ENCODE measurements at places on chromosomes 11 and 22.

GRCh38 chr11:78742430-78742829 lies 167.8 kb upstream of the NARS2 start:
- DNase-seq, result peak; percentile 22

DNA sequence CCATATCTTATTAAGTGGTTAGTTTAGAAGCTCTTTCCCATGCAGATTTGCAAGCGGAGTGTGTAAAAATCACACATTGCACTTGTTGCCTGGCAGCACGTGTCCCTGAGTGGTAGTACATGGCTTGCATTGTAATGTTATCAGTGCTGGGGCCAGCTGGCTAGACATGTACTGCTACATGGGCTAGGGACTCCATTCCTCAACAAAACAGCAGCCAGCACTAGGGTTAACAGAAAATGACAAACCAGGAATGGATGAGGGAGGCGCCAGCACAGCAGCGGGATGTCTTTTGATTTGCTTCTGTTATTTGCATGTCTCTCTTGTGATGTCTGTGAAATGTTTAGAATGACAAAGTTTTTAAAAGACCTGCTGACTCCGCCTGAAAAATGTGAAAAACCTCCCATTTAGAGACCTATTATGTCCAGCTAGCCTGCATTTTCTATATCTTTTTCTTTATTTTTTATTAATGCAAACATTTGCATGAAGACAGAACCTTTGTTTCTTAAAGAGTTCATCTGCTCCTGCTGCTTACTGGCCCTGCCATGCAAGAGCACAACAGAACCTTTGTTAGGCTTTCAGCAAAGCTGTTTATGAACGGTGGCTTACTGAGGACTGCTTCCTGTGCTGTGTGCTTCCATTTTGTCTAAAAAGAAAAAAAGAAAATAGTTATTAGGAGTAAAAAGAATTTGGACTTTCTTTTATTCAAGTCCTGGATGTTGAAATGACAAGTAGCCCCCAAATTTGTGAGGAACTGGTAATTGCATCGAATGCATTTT lies 40.7 kb downstream of the CSTPP1 start:
- peak; percentile 34 for DNase-seq

DNA sequence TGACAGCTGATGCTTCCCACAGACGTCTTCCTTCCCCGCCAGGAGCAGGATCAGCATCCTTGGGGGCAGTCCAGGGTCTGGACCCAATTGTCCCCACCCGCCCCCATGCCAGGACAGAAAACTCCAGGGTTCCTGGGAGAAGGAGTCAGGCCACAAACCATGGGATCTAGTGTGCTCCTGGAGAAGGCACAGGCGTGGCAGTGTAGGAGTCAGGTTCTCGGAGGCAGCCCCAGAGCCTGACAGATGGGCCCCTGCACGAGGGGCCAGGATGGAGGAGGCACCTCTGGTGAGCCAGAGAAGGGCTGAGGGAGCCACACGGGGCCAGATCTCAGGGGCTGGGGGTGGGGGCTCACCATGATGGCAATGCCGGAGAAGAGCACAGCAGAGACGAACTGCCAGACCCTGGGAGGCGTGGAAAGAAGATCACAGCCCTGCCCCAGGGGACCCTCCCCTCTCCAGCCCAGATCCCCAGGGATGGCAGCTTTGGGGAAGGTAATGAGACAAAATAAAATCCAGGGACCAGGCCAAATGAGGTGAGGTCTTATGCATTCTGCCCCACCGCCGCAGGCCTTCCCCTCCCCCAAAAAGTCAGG lies 13.6 kb downstream of the TP53I11 start:
- no peak for DNase-seq

DNA sequence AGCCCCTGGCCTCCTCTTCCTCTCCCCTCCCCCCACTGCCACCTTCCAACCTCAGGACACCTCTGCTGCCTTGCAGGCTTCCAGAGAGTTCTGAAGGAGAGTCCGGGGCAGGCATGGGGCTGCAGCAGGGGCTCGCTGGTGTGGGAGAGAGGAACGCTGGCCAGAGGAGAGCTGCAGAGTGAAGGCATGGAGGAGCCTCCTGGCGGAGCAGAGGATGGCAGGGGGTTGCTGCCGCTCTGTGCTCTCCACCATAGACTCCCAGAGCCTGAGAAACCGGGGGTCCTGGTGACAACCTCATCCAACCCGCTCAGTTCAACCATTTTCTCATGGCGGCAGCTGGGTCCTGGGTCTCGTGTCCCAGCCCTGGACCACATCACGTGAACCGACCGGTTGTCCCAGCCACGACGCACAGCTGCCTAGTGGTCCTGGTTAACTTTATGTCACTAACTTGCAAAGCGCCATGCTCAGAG lies 17.5 kb downstream of the MRGPRG start:
- no peak for DNase-seq

GRCh38 chr11:68127714-68128681 lies 6.8 kb upstream of the CHKA start:
- DNase-seq, result peak; percentile 56

- DNase-seq, result no peak
Measured at GRCh38 chr22:32870474-32870873, 69.0 kb downstream of the TIMP3 start.

DNA sequence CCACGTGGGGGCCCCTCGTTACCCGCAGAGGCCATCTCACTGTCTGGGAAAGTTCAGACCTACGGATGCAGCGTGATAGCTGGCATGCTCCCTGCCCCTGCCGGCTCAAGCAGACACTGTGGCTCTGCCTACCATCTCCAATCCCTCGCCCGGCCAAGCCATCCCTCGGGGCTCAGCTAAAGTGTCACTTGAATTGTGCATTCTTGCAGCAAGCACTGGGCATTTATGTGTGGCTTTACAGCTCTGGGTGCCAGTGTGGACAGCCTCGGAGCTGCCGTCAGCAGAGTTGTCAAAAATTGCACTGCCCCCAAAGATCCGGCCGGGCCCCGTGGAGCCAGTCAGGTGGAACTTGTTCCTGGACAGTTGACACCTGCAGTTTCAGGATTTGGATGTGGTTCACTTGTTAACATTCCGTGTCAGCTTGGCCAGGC lies 75.0 kb upstream of the FGF3 start:
- DNase-seq, result no peak

DNA sequence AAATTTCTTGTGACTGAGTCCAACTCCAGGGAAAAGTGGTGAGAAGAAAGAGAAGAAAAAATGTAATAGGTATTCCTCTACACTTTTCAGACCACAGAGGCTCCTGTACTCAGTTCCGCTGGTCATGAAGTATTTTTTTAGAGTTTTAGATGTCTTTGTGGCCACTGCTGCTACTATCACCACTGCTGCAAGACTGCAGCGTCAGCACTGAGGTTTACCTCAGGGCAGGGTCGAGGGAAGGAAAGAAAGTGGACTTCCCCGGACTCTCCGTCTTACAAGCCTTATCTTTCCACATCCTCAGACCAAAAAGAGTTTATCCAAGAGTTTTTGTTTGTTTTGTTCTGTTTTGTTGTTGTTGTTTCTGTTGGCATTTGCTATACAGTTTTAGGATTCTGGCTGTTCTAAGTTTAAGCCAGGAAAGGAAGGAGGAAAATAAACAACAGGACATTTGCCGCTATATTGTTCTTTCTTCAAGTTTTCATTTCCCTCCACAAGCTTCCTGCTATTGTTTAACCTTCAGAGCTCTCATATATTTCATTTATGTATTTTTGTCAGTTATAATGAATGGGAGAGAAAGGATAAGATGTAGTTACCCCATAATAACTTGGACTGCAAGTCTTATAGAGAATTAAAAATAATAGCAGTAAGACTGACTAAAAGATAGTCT lies 919.3 kb downstream of the NTM start:
- no peak for DNase-seq

DNA sequence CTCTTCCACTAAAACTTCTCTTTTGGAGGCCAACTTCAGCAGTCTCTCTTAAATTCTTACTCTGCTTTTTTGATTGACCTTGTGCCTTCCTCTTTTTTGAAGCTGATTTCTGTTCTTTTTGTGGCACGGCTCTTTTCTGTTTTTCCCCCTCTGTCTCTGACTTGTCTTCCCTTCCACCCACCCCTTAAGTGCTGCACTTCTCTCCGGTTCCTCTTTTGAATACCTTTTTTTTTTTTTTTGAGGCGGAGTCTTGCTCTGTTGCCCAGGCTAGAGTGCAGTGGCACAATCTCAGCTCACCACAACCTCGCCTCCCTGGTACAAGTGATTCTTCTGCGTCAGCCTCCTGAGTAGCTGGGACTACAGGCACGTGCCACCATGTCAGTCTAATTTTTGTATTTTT lies 211.9 kb downstream of the BLID start:
- no peak for DNase-seq

DNA sequence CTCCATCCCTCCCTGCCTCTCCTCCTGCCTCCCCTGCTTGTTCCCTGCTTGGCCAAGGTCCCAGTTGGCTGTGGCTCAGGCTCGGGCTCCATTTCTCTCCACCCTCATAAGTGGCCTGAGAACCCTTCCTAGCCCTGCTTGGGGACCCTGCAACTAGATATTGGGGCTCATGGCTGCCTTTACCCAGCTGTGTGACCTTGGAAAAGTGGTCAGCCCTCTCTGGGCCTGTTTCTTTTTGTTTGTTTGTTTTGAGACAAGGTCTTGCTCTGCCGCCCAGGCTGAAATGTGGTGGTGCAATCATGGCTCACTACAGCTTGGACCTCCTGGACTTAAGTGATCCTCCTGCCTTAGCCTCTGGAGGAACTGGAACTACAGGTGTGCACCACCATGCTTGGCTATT lies 20.3 kb upstream of the CABP2 start:
- DNase-seq, result no peak

DNA sequence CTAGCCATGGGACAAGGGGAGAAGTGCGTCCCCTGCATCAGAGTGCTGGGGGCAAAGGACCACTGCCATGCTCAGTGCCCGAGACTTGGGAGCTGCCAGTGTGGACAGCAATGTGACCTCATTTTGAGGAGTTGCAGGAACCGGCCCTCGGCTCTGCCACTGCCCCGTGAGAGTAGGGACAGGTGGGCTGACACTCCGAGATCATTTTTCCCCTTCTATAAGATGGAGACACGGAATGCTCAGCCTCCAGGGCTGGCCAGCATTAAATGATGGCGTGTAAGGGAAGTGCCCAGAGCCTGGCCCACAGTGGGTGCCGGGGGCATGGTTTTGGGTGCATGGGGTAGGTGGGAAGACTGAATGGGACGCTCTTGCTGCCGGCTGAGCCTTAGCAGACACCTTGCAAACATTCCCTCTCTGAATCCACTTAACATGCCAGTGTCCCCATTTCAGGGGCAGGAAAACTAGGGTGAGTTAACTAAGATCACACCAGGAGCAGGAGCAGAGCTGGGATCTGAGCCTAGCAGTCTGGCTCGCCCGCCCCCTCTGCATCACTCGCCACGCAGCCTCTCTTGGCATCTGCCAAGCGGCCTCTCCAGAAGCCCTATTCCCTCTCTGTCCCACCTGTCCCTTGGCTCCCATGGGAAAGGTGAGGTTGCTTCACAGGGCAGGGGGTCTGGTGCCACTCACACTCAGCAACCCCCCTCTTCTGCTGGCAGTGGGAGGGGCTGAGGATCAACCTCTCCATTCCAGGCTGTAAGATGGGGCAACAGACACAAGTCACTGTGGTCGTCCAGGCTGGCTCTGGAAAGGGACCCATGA lies 13.6 kb downstream of the NPTXR start:
- DNase-seq, result peak; percentile 56

- no peak for DNase-seq
Measured at GRCh38 chr11:80860632-80861031, 1419.8 kb upstream of the TENM4 start.

GRCh38 chr22:49011769-49012648 lies 815.7 kb downstream of the BRD1 start:
- no peak for DNase-seq

DNA sequence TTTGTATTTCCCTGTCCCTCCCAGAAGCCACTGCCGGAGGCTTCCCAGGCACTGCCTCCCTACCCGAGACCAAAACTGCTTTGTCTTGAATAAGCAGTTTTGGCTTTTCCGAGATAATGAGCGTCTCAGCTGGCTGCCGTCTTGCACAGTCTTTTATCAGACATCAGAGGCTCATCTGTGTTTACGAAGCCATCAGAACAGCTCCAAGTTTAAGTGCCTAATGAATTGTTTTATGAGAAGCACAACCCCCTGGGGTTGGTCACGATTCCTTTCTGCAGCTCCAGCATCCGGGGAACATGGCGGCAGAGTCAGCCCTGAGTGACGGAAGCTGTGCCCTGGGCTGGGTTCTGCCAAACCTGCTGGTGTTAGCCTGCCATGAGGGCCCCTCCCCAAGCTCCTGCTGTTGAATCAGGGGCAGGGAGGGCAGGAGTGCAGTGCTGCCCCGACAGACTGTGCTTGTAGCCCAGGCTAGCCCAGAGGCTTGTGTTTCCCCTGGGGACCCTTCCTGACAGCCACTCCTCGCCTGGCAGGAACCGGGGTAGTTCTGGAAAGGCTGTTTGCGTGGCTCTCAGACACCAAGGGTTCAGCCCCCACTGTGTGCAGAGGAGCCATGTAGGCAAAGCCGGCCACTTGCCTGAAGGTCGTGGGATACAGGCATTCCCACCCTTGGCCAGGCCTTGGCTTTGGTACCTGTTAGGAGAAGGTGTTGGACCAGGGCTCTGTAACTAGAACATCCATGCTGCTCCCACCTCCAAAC lies 96.1 kb downstream of the MORC2 start:
- no peak for DNase-seq

GRCh38 chr11:128195057-128195751 lies 392.2 kb downstream of the ETS1 start:
- no peak for DNase-seq
